ENCODE measurements at places on chromosomes 7 and 10. TPM values are rescaled to one million over a fixed set of nuclear protein-coding genes. Genes with fewer than 3 reads are reported as not detected.

DNA sequence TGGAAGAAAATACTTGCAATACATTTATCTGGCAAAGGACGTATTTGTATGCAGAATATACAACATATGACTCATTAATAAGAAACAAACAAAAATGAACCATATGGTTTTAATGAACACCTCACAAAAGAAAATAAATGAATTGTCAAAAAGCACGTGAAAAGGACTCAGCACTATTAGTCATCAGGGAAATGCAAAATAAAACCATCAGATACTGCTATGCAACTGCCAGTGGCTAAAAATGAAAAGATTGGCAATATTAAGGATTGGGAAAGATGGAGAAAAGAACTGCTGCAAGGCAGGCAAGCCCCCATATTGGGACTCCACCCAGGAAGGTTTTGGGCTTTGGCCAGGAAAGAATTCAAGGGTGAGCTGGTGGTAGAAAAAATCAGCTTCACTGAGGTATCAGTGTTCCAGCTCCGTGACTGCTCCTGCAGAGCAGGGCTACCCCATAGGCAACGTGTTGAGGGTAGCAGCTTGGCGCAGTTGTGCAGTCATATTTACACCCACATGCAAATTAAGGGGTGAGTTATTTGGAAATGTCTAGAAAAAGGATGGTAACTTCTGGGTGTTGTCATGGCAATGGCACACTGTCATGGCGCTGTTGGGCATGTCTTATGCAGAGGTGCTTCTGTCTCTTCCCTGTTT, 72.7 kb downstream of the CUBN start:
- no peak for DNase-seq

DNA sequence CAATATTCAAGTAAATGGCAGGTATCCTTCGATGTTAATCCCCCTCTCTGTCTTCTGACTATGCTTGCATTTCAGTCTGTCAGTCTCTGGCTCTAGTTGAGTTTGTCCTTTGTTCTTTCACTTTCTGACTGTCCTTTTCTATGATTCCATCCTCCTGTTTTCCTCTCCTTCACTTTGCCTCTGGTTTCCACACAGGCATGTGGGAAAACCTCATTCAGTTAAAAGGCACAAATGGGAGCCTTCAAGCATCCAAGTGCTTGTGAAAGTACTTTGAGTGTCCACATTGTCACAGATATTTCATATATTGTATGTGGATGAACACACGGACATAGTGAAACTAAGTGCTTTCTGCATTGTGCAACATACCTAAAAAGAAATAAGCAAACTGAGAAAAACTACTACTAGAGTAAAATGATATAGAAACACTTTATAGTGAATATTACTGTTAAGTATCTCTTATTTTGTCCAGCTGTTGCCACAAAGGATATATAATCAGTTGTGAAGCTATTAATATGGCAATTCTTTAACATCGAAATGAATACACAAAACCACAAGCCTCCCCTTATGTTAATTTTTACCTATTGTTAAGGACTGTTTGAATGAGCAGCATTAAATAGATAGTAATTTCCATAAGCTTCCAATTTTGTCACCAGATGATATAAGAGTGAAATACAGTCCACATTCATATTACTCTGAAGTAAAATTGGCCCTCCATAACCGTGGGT, 71.7 kb downstream of the NRBF2 start:
- no peak for DNase-seq

CDH23 gene
- 0.21 TPM for total RNA-seq

GRCh38 chr7:35720032-35720431, 25.1 kb upstream of the HERPUD2 start:
- DNase-seq, result no peak

GRCh38 chr7:46835556-46835955, 746.4 kb downstream of the TNS3 start:
- DNase-seq, result no peak

VIM gene
- 6,746 TPM for total RNA-seq

DNA sequence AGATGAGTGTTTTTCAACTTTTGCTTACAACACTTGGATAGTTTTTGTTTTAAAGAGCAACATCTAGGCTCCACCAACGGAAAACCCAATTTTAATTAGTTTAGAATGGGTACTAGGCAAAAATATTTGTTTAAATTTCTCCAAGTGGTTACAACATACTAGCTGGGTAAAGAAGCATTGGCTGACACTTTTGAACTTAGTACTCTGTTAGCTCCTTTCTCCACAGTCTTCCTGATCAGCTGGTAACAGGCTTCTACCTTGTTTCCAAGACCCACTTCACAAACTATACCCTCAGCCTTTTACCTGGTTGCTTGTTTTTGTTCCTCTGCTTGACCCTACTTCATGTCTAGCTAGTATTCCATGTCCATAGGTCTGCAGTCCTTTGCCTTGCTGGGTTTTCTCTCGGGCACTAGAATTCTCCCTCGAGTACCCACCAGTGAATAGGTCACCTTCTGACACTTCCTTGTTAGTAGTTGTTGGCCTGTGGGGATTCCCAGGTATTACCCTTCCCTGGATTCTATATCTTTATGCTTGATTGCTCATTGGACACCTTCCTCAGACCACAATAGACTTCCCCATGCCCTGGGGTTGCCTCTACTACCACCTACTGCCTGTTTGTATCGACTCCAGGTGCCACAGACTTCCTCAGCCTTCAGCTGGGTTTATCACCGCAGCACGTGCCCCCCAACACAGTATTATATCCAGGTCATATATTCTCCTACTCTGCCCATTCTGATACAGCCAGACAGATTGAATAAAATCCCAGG, 42.0 kb downstream of the PRPS1L1 start:
- DNase-seq, result no peak

DNA sequence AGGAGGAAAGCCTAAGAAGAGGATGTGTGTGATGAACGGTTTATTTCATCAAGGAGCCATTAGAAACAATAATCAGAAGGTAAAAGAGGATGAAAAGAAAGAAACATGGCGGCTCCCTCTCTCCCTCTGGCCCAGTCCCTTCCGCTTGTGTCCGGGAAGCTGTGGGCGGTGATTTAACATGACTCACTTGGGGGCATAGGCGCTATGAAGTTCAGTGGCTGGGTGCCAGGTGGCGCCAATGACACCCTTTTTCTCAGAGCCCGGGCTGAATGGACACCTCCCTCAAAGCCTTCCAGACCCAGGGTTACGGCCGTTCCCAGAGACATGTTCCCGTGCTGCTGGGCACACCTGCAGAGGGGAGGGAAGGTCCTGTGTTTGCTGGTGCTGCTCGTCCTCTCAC, 244.0 kb downstream of the SKAP2 start:
- peak; percentile 88 for DNase-seq

DNA sequence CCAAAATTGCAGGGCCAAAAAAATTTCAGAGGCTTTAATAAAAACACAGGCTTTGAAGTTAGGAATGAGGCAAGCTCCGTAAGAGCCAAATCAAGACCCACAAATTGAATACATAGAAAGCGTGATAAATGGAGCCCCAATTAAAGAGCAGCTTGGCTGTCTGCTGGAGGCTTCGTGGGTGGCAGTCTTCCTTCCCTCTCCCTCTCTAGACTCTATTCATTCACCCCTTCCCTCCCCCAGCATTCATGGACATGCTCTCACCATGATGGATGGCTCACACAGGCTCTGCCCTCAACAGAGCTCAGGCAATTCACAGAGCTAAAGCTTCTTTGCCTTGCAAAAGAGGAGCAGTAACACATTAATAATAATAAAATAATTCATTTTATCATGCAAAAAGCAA, 214.1 kb downstream of the HERPUD2 start:
- DNase-seq, result peak; percentile 37

- no peak for DNase-seq
Measured at GRCh38 chr10:120927352-120927751, 76.2 kb downstream of the WDR11 start.

- no peak for DNase-seq
Measured at GRCh38 chr7:1975179-1975578, 257.6 kb downstream of the MAD1L1 start.

DNA sequence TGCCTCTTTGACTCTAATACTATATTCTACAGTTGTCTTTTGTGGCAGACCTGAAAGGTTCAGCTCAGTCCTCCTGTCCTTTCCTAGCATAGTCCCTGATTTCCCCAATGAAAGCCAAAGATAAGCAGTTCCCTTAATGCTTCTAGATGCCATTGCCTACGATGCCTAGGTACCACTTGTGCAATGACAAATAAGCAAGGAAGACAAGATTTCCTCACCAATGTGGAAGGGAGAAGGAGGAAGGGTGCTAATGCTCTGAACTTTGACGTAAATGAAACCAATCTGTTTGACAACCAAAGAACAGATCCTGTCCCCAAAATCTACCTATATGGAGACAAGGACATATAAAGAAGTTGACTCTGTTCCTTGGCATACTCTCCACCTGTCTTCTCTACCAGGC, 393.3 kb downstream of the KCNMA1 start:
- DNase-seq, result no peak

- DNase-seq, result no peak
Measured at GRCh38 chr10:99062591-99062990, 173.1 kb downstream of the HPSE2 start.

DNA sequence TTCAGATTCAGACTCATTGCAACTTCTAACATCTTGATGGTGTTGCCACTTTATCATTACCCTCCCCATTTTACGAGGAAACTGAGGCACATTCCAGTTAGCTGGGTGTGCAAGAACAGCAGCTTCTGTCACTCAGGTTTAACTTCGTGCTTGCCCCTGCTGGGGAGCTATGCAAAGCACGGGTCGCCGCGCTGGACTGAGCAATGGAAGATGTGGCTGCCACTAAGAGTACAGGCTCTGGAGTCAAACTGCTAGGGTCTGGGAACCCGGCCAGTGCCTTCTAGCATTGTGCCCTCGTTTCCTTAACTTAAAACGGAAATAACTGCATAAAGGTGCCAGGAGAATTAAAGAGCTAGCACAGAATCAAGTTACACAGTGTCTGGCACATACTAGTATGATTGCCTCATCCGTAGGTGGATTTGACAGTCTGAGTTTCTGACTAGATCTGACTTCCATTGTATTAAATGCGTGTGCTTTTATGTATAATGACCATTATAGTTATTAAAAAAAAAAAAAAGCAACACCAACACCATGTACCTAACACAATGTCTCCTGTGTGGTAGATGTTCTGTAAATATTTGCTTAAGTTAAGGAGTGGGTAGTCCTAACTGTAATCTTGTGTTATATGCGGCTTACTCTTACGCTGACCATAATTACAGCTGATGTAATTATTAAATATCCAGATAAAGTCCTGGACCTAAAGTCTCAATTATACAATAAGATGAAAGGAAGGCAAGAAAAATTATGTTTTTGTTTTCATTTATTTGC, 842 bp downstream of the ZNF22 start:
- peak; percentile 70 for DNase-seq

TMEM229A gene
- not detected for total RNA-seq

SPDYE6 gene
- total RNA-seq, result not detected

ITPRID1 gene
- total RNA-seq, result not detected

DNA sequence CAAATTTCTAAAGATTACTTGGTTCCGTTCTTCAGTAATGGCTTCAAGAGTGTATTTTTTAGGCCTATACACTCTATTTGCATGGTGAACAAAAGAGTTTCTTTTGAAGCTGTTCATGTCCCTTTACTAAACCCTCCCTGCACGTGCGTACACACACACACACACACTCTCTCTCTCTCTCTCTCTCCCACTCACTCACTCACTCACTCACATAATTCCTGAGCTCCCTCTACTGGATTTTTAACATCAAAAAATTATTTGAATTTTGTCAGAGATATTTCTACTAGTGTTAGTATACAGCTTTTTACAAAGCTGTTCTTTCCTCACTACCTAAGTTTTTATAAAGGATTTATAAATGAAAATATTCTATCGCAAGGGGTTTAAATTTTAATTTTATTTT, 85.9 kb downstream of the UBE3C start:
- no peak for DNase-seq

PRDX3 gene
- 171 TPM for total RNA-seq
